ENCODE measurements at places on chromosomes 6 and 20. TPM values are rescaled to one million over a fixed set of nuclear protein-coding genes. Genes with fewer than 3 reads are reported as not detected.

- DNase-seq, result no peak
- no peaks in the 10 kb centered on the region for H3K36me3 ChIP-seq
- H3K27ac ChIP-seq, result no peak overlapping the region
- H3K4me3 ChIP-seq, result no peak overlapping the region
These were observed 8.5 kb upstream of the RSPO4 start for GRCh38 chr20:1010659-1011058.

FAM217A gene
- total RNA-seq, result not detected

DNA sequence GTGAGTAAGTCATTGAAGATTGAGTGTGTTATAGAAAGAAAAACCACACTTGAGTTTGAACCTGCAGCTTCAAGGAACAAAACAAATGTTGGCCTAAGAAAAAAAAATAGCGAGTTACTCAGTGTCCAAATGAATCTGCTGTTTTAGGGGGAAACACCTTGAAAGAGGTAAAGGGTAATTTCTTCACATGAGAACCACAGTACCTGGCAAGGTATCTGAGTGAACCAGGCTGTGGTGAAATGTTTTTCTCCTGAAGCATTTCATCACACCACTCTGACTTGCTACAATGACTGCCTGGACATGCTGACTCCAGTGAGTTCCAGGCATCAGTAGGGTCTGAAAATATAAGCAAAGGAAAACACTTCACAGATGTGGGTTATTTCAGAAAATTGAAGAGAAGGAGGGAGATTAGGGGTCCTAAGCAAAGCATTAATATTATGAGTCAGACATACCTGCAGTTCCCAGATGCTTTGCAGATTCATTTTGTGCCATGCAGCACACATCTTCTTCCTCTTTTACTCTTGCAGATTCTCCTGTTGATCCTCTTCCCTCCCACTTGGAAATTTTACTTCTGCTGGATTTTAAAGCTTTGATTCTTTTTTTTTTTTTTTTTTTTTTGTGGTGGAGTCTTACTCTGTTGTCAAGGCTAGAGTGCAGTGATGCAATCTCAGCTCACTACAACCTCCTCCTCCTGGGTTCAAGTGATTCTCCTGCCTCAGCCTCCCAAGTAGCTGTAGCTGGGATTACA is 206.2 kb upstream of the SGK1 start:
- no peaks in the 10 kb centered on the region for H3K27me3 ChIP-seq
- no peaks in the 10 kb centered on the region for H3K36me3 ChIP-seq
- no peak for DNase-seq
- H3K27ac ChIP-seq, result no peak overlapping the region
- H3K4me3 ChIP-seq, result no peak overlapping the region

GRCh38 chr6:5752391-5752680 is 254.4 kb downstream of the NRN1 start:
- no peaks in the 10 kb centered on the region for H3K36me3 ChIP-seq
- H3K4me3 ChIP-seq, result no peak overlapping the region
- H3K27me3 ChIP-seq, result no peaks in the 10 kb centered on the region
- H3K4me1 ChIP-seq, result no peaks in the 10 kb centered on the region
- H3K27ac ChIP-seq, result no peak overlapping the region

ULBP2 gene
- 2.3 TPM for total RNA-seq

GRCh38 chr6:139062932-139063646 is 34.5 kb downstream of the ABRACL start:
- no peak for DNase-seq
- H3K27ac ChIP-seq, result no peak overlapping the region
- H3K4me1 ChIP-seq, result no peaks in the 10 kb centered on the region
- H3K4me3 ChIP-seq, result no peak overlapping the region
- H3K27me3 ChIP-seq, result no peaks in the 10 kb centered on the region

SLC22A7 gene
- total RNA-seq, result not detected
